Forelimb muscle (tissue), 1 donor: ENCODE measurements at places on chromosomes 1 and 21. TPM values are rescaled to one million over a fixed set of nuclear protein-coding genes. Genes with fewer than 3 reads are reported as not detected.

GRCh38 chr1:175062858-175063257 is 4.8 kb upstream of the TNN start:
- peak; percentile 34 for DNase-seq

DNA sequence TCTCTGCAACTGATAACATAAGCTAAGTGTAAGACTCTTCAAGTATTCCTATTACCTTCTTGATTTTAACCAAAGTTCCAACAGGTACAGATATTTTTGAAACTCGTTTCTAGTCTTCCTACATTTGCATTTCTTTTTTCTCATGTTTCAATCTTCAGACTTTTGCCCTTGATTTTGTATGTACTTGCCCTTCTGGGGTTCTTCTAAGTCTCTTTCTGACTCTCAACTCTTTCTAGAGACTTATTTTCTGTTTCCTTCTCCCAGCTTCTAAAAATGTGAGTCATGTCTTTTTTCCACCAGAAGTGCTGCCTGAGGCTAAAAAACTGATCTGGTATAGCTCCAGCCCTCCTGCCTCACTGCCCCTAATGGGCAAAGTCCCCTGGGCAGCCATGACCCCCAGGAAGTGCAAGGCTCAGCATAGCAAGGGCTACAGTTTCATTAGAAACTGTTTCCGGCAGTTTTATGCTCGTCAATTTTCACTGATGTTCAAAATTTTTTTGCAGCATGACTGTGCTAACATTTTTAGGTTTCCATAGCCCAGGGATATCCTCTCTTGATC is 265.9 kb downstream of the SEC16B start:
- DNase-seq = no peak

DNA sequence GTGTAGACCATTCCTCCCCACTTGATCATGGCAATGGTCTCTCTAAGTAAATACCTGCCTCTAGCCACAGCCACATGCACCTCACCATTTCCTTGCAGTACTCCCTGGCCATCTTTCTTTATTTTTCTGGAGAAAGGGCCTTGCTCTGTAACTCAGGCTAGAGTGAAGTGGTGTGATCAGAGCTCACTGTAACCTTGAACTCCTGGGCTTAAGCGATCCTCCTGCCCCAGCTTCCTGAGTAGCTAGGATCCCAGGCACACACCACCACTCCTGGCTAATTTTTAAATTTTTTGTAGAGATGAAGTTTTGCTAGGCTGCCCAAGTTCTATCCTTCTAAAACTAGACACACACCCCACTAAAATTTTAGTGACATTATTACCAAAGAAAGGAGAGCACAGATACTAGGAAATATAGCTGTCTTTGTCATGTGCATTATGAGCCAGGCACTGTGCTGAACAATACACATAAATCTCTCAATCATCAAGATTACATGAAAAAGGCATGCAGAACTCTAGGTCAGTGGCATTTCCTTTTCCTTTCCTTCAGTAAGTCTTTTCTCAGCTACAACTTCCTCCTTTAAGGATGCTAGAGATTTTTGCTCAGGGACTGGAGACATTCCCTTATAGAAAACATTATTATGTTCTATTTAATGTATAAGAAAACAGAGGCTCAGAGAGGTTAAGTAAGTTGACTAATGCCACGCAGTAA is 95.0 kb upstream of the SERBP1 start:
- no peak for DNase-seq

NBPF3 gene
- 6.1 TPM for polyA plus RNA-seq

GRCh38 chr1:62437273-62437940 is 558 bp downstream of the USP1 start:
- DNase-seq = no peak

ZNF695 gene
- 0.90 TPM for polyA plus RNA-seq

APOBEC4 gene
- not detected for polyA plus RNA-seq

- DNase-seq = no peak
Observed at GRCh38 chr1:156510709-156511108, 10.1 kb upstream of the MEF2D start.

DNA sequence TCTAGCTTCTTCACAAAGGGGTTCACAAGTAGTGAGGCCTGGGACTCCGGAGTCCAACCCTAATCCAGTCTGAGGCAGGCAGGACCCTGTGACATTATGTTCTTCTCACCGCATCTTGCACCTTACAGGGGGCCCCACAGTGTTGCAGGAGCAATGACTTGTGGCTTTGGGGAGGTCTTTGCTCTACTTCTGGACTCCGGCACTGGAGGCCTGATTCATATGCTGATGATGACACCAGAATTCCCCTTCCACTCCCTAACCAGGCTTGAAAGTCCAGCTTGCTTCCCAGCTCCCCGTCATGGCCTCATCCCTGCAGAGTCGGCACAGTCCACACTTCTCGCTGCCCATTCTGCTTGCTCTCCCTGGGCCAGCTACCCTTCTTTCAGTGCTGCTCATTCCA is 96.3 kb upstream of the SLC44A3 start:
- no peak for DNase-seq

DNA sequence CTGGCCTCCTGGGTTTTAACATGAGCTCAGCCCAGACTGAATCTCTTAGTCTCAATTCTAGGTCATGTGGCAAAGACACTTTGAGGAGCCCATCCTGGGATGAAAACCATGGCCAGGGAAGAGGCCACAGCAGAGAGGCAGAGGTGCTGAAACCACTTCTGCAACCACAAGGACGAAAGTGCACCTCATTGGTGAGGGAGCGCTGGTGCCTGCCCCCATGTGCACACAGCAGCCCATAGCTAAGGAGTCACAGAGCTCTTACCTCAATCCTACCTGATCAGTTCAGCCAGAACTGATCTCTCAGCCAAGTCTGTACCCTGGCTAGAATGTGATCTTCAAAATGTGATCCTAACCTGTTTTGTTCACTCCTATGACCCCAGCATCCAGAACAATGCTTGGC is 32.9 kb upstream of the SRP9 start:
- no peak for DNase-seq

C8A gene
- polyA plus RNA-seq = not detected

DNA sequence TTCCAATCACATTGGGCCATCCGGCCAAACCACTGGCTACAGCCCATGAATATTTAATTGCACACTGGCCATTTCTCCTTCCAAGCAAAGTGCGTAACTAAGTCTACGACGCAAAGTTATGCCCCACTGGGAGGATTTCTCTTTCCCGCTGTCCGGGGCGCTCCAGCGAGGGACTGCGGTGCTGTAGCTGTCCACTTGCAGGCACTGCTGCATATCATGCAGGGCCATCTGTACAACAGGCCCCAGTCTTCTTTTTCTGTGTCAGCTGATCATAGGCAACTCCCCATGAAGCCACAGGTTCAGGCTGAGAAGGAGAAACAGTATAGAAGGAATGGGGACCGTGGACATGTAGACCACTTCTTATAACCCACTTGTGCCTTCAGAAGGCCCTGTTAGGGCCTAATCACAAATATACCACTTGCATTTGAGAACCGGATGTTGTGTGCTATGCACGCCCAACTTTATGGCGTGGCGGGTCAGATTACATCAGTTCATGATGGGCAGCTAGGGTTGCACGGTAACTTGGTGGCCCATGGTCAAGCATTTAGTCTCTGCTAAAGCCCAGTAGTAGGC is 58.0 kb downstream of the ADSS2 start:
- DNase-seq = no peak

- DNase-seq = no peak
Observed at GRCh38 chr1:245807954-245808719, 653.4 kb downstream of the KIF26B start.

GRCh38 chr1:86914998-86915736 is 732 bp downstream of the HS2ST1 start:
- no peak for DNase-seq

GRCh38 chr1:186980400-186980799 is 151.7 kb downstream of the PLA2G4A start:
- no peak for DNase-seq

GRCh38 chr1:8739377-8739776 is 78.1 kb downstream of the RERE start:
- no peak for DNase-seq

FTCD gene
- 1.5 TPM for polyA plus RNA-seq

CFH gene
- 102 TPM for polyA plus RNA-seq

NRIP1 gene
- 47.8 TPM for polyA plus RNA-seq

DNA sequence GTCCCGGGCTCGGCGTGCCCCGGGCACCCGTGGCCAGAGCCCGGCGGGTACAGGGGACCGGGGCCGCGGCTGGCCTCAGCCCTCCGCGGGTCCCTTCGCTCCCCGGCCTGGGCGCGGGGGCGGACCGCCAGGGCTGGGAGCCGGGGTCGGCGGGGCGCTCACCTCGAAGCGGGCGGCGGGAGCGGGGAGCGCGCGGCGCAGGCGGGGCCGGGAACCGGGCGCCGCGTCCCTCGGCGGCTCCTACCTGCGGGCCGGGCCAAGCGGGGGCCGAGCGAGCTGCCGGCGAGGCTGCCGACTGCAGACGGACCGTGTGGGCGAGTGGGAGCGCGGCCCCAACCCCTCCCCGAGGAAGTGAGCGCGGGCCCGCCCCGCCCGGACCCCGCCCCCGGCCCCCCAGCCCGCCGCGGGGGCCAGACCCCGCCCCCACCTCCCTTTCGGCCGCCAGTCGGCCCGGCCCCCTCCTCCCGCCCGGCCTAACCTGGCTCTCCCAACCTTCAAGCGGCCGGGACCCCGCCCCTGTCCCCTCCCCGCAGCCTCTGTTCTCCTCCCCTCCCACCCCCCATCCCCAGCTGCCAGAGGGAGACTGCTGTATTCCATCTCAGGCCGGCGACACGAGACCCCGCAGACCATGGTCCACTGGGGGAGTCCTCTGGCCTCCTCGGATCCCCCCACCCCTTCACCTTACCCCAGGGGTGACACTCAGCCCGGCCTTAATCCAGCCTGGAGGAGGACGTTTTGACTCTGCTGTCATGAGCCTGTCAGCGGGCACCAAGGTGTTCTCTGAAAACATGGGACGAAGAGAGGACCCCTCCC is at the start of gene FHL3:
FHL3 (minus strand) TSS at position 320 of the 813 bp plus-strand sequence. CDS start 6,102 bp downstream, outside the sequence.
- no peak for DNase-seq
